ENCODE measurements at places on chromosomes 1 and 21.
A peak's percentile ranks its signal among the peaks of the same experiment; 100 is the strongest.

GRCh38 chr1:36794460-36794859, 239.9 kb downstream of the GRIK3 start:
- no peak for DNase-seq

- DNase-seq = peak; percentile 50
Measured at GRCh38 chr1:153617663-153618062, 1.5 kb upstream of the S100A14 start.

- DNase-seq = no peak
Measured at GRCh38 chr21:42768324-42769121, 110.8 kb downstream of the WDR4 start.

DNA sequence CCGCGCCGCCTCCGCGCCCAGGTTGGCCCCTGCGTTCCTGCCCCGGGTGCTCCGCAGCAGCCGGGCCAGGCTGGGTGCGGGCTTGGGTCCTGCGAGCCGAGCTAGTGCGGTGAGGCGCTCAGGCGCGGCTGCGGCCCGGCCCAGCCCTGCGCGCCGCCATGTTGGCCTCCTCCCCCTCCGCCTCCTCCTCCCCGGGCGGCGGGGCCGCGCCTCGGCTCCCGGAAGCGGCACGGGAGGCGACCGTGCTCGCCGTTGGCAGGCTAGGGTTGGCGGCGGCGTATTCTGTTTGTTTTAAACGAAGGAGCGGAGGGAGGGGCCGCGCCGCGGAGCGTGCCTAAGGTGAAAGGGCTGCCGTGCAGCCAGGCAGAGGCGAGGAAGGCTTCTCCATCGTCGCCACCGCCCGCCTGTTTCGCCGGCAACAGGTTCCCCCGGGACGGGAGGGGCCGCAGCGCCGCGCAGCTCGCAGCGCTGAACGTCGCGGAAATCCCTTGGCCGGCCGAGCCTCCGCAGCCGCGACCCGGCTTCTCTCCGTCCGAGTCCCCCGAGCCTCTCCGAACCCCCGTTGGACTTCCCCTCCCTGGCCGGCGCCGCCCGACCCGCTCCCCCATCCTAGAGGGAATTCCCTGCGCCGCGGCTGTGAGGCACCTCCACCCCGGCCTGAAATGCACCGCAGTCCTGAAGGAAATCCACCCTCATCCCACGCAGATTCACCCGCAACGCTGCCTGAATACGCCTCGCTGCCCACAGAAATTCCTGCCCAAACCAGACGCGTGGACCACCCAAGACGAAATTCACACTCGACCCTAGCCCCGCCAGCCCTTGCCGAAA, at the start of gene USP24:
USP24 (minus strand) TSS at position 171 of the 828 bp plus-strand sequence. CDS start 251 bp downstream, outside the sequence.
- DNase-seq = peak; percentile 80

GRCh38 chr1:2100780-2101108, 50.5 kb downstream of the PRKCZ start:
- DNase-seq = no peak

DNA sequence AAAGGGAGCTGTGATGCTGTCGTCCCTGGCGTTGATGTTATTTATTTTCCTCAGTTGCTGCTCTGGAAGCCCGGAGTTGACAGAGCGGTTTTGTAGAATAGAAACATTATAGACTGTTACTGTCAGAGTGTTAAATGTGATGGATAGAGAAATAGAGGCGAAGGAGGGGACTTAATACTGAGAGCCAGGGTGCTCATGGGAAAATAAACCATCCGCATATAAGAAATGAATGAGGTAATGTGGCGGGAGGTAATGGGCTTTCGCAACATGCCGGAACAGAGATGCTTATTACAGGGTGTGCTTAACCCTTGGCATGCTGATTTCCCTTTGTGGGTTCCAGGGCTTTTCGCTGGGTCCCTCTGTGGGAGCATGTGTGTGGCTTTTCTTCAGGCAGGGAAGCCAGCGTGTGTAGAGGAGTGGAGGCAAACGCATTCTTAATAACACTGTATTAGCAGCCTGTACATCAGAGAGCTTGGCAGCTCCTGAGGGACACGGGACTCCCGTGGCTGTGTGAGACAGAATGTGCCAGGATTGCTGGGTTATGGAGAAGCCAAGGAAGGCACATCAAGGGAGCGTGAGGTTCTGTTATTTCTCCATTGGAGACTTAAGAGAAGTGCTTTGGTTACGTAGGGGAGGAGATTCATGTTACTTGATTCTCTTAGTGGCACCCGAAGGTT, 141.0 kb downstream of the PBX1 start:
- no peak for DNase-seq

GRCh38 chr21:31552826-31553225, 106.7 kb upstream of the SOD1 start:
- DNase-seq = no peak

- no peak for DNase-seq
Measured at GRCh38 chr1:11924334-11925195, 1.7 kb downstream of the KIAA2013 start.

DNA sequence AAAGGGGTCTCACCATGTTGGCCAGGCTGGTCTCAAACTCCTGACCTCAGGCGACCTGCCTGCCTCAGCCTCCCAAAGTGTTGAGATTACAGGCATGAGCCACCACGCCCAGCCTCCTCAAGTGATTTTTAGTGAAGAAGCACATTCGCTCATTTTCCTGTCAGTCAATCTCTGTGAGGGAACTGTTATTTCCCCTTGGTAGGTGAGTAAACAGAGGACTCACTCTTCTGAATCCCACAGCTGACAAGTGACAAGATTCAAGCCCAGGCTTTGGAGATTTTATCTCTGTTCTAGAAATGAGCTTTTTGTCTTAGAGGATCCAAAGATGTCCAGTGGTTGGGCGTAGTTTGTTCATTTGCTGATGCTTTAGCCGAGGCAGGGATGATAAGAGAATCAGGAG, 43.9 kb upstream of the TACSTD2 start:
- no peak for DNase-seq

GRCh38 chr1:83508485-83509151, 490.3 kb downstream of the TTLL7 start:
- peak; percentile 10 for DNase-seq

DNA sequence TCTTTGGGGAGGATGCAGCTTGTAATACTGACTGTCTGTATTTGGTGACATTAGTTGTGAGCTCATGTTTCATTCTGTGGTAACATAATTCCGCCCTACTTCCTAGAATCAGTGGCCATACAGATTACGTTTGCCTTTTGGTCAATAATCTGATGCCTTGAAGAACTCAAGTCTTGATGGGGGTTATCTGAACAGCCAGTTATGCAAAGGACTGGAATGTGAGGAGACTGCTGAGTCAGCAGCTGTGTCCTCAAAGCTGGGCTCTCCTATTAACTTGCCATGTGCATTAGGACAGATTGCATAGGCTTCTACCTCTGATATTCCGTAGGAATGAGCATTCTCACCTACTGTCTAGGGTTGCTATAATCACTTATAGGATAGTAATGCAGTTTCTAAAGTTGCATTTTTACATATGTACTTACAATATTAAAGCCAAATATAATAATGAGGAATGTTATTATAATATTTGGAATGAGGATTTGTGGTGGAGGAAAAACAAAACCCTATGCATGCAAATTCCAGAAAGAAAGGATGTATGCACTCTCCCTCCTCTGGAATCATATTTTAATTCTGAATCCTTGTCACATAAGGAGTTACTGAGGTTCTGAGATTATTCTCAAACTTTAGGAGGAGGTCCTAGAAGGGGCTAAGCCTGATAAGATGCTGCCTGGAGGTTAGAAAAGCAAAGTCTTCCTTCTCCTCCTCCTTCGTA, 116.0 kb downstream of the NOS1AP start:
- no peak for DNase-seq

- no peak for DNase-seq
Measured at GRCh38 chr1:188715566-188715965, 1762.1 kb downstream of the BRINP3 start.

DNA sequence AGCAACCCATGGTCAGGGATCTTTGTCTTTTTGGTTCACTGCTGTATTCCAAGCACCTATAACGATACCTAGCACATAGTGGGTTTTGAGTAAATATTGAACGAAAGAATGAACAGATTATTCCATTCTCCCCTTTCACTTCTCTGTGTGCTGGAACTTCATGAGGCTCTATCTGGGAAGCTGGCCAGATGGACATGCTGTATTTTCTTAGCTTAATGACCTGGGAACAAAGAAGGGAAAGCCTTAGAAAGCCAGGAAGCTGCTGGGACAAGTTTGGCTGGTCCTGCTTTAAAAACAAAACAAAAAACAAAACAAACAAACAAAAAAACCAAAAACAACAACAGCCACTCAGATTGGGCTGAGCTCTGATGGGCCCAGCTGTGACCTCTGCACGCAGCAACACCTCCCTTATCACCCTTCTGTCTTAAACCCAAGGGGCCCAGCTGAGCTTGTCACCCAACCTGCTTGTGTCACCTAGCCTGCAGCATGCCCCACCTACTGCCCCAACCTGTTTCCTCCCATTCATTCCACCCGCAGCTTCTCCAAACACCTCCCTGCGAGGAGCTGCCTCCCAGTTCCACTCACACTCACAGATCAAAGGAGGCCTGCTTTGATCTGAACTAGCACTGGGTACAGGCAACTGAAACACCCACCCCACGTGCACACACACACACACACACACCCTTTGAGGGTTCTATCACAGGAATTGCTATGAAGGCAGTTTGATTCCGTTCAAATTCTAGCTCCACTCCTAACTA, 37.1 kb downstream of the SLC30A1 start:
- no peak for DNase-seq

DNA sequence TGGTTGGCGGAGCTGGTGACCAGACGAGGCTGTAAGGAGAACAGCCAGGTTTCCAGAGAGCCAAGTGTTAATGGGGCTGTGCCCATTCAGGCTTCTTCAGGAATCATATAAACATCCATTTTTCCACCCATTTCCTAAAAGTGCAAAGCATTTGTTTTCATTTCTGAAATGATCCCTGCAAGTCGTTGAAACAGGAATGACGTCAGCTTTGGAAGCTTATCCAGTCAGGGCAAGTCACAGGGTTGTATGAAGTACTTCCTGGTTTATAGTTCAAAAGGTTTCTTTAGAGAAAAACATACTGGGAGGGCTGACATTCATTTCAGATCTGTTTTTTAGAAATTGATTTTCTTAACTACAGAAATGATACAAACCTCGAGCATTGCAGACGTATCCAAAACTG, 29.2 kb downstream of the IGSF5 start:
- no peak for DNase-seq

DNA sequence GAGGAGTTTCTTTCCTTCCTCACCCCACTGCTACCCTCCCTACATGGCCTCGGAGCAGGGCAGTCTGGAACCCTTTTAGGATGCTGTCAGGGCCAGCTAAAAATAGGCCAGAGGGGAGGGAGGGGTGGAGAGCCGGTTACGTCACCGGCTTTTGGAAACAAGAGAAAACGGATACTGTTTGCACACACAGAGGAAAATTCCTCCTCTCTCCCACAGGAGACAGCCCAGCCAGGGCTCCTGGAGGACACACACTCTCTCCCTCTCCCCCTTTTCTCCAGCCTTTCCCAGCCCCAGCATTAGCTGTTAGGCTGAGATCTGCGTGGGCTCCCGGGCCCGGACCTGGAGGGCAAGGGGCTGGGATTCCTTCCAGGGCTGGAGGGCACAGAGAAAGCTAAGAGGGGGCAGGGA, 20.0 kb upstream of the ALDH4A1 start:
- DNase-seq = no peak

DNA sequence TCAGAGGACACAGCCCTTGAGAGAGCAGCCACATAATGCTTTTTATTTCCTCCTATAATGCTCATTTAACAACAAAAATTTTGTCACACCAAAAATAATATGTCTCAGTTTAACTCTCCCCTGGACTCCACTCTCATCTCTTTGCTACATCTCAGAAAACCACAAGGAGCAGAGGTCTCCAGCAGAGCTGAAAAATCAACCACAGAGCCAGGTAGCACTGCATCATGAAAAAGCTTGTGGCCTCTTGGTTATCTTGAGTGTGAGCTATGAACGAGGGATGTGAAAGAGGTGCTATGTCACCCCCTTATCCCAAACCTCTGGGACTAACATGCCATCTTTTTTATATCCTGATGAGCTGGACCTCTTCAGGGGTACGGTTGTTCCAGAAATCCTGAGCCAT, 44.4 kb downstream of the KCNH1 start:
- DNase-seq = no peak

GRCh38 chr21:34702341-34703170, 33.8 kb downstream of the CLIC6 start:
- no peak for DNase-seq

DNA sequence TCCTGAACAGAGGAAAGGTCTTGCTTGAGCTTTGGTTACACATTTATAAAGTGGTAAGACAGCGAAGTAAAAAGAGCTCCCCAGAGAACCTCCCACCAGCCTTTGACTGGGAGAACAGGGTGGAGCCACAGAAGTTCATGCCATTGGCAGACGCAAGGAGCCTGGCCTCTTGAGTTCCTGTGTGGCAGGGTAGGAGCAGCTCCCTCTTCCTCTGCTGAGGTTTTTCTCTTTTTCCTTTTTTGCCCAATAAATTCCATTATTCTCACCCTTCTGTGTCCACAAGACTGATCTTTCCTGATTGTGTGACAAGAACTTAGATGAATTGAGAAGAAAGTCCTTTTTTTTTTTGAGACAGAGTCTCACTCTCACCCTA, 4.3 kb downstream of the THEM4 start:
- DNase-seq = no peak

DNA sequence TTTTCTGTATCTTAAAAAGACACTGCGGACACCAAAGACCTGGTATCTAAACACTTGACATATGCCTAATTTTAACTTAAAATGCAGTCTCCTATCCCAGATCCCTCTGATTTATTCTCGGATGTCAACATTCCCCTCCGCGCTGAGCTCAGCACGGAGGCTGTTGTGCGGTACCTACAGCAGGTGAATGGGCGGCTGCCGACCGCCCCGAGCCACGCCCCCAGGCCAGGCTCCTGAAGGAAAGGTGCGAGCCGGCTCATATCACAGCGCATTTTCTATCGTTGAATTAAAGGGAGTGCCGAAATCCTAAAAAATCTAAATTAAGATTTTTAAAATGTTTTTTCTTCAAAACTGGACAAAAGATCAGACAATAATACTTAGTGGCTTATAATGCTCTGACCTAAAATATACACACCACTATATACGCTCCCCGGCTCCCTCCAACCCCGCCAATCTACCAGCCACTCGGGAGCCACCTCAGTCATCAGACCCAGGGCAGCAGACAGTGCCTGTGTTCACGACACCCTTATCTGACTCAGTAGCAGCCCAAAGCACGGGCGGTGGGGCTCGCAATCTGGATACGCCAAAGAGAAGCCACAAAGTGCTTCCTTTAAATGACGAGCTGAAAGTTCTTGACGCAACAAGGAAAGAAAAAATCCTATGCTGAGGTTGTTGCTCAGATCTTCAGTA, 4.1 kb downstream of the WRAP73 start:
- no peak for DNase-seq

DNA sequence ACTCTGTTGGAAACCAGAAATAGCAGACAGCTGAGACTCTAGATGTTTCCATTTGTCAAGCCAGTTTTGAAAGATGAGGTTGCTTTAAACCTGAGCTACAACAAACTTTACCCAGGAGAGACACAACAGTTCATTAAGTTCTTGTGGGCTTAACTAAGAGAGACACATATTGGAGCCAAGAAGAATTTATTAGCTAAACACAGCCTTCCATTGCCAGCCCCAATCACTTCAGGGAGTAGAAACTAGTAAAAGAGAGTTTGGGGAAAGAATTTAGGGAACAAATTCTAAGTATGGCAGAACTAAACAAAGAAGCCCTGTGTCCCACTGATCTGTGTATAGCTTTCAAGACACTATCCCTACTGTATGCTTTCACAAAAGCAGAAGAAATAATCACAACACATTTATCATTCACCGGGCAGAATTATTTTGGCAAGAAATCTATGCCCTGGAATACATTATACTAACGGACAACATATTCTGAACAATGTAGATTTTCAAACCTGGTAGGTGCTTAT, 87.3 kb upstream of the KAZN start:
- DNase-seq = no peak

Data from stimulated activated naive B cell treated with anti-CD40 and anti-IgM and Interleukin-4, amounts not matched to agents 10 μg/mL and 1 μg/mL and 100 μg/mL, for 72 hours (primary cell).